ENCODE measurements at places on chromosomes 12 and 14. TPM values are rescaled to one million over a fixed set of nuclear protein-coding genes. Genes with fewer than 3 reads are reported as not detected.

The TSPAN8 gene
- 1.6 TPM for total RNA-seq

The PHC1 gene
- 59.8 TPM for total RNA-seq

The AQP5 gene
- not detected for total RNA-seq

The MFAP5 gene
- not detected for total RNA-seq

The RTL1 gene
- not detected for total RNA-seq

The ABCC9 gene
- total RNA-seq: 17.7 TPM

The MGAT4C gene
- total RNA-seq: 0.98 TPM

The FOXN4 gene
- 0.61 TPM for total RNA-seq

The RESF1 gene
- total RNA-seq: 38.3 TPM

The GZMH gene
- total RNA-seq: not detected

The RNASE2 gene
- not detected for total RNA-seq

The SERPINA5 gene
- total RNA-seq: not detected

The CELA1 gene
- not detected for total RNA-seq

The GRIP1 gene
- 67.1 TPM for total RNA-seq

The CMKLR1 gene
- total RNA-seq: not detected

The KRT77 gene
- not detected for total RNA-seq

The KLRC2 gene
- not detected for total RNA-seq

The BATF gene
- not detected for total RNA-seq

The CLEC4D gene
- total RNA-seq: not detected

The SLC6A13 gene
- total RNA-seq: 0.91 TPM

The TAS2R8 gene
- total RNA-seq: not detected

The REP15 gene
- 1.6 TPM for total RNA-seq

The PTPN21 gene
- total RNA-seq: 63.0 TPM

The NFE2 gene
- not detected for total RNA-seq

The ST8SIA1 gene
- total RNA-seq: 22.0 TPM
